ENCODE measurements at places on chromosomes 12 and 14.

DNA sequence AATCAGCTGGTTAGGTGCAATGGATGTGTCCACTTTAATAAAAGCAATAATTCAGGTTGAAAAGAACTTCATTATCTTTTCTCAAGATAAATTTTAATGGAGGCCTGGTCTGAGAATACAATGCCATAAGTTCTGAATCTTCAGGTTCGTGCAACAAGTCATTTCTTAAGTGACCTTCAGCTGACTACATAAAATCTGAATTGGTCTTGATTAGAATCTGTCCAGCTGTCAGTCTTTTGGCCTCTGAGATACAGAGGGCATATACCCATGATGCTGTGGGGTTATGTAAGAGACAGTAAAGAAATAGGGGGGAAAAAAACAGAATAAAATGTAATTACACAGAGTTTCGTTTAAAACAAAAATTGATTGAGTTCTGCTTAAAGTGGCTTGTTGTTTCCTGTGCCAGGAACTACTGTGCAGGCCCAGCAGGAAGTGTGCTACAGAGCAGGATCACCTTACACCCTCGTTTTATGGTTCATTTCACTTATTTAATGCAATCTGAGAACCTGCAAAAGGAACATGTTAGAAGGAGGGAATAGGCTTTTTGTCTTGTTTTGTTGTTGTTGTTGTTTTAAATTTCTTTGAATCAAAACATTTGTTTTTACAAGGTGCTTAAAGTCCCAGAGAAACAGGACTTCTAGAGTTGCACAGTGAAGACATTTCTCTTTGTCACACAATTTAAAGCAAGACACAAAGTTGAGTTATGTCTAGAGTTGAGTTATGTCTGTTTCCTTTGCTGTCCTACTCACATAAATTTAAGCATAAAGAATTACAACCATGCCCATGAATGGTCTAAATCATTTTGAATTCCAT, 64.2 kb downstream of the LGR5 start:
- DNase-seq: no peak

DNA sequence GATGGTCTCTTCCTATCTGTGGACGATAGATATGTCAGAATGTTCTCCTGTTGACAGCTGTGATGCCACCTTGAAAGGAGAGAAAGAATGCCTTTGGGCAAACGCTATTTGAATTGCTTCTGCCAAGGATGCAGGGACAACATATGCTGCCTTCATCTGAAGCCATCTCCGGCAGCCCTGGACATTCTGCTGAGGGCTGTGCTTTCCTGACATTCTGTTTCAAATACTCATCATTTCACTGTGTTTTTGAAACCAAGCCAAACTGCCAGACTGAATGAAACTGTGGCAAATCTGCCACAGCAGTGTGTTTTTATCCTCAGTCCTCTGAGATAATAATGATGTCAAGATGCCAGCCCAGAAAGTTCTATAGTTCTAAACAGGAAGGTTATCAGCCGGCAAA, 85.8 kb upstream of the BCAT1 start:
- no peak for DNase-seq

DNA sequence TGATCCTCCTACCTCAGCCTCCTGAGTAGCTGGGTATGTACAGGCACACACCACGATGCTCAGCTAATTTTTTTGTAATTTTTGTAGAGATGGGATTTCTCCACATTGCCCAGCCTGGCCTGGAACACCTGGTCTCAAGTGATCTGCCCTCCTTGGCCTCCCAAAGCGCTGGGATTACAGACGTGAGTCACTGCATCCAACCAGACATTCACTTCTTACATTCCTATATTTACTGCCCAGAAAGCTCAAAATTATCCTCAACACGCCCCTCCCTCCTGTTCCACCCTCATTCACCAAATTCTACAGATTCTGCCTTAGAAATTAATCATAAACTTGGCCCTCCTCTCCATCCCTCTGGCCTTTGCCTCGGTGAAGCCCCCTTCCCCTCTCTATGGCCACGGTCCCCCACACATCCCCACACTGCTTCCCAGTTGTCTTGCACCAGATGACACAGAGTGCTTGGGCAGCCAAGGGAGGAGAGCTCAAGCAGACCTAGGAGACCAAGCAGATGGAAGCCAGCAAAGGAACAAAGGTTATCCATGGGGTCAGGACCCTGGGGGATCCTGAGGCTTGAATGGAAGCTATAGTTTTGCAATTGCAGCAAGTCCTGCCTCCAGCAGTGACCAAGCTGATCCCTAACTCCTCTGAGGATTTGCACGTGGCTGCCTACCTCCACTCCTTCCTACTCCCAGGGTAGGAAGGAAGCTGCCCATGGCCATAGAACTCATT, 213.2 kb upstream of the FOXN3 start:
- DNase-seq: no peak

GRCh38 chr12:122951406-122951805, 14.9 kb downstream of the ABCB9 start:
- no peak for DNase-seq

- DNase-seq: no peak
Measured at GRCh38 chr12:109476807-109477184, 304 bp downstream of the KCTD10 start.

- no peak for DNase-seq
Measured at GRCh38 chr14:54662491-54663133, 95.7 kb downstream of the SAMD4A start.

GRCh38 chr14:59905188-59905587, 14.8 kb upstream of the LRRC9 start:
- DNase-seq: no peak

DNA sequence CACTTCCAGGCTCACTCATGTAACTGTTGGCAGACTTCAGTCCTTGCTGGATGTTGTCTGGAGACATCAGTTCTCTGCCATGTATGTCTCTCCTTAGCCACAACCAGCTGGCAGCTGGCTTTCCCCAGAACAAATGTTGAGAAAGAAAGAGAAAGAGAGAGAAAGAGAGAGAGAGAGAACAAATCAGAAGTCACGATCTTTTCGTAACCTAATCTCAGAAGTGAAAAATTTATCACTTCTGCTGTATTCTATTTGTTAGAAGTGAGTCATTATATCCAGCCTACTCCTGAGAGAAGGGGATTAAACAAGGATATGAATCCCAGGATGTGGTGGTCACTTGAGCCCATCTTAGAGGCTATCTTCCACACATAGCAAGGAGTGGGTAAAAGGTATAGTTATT, 101.2 kb downstream of the BTG1 start:
- DNase-seq: peak; percentile 29

DNA sequence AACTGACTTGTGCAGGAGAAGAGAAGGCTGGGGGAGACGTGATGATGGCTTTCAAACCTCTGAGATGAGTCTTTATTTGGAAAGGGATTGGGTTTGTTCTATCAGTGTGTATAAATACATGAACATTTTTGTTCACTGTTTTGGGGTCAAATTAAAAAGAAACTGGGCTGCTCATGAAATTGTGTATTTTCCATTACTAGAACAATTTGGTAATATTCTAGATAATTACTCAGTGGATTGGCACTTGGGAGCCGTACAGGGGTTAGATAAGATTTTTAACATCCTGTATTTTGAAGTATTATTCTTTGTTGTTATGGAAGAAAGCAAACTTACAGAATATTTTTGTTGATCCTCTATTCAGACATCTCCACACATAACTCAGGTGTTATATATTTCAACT, 340.6 kb downstream of the PRKD1 start:
- no peak for DNase-seq

- no peak for DNase-seq
Measured at GRCh38 chr14:30440961-30441360, 118.0 kb upstream of the G2E3 start.

GRCh38 chr12:34208331-34209258, 186.3 kb downstream of the ALG10 start:
- no peak for DNase-seq

DNA sequence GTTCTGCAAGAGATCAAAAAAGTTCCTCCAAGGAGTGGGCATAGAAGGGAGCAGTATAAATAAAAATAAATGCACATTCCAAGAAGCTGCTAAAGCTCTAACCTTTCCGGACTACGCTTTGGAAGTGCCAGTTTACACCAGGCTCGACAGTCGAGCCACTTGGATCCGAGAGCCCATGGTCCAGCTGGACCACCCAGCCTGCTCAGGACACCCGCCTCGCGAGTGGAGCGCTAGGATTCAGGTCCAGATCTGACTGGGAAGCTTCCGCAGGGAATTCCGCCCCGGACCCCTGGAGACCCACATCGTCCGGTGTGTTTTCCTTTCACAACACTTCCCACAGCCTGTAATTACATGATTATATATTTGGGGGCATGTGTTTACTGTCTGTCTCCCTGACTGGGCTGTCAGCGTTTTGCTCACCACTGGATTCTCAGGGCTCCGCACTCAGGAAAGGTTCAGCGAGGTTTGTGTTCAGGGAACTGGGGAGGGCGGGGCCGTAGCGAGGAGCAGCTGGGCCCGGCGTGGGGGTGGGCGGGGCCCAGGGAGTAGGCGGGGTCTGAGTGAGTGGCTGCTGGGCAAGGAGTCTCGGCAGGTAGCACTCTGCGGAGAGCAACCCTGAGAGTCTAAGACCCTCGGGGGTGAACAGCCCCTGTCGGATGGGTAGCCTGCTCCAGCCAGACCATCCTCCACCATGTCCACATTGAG, 52.3 kb upstream of the TMEM263 start:
- DNase-seq: no peak

GRCh38 chr14:93967637-93968250, 8.6 kb downstream of the ASB2 start:
- peak; percentile 96 for DNase-seq

- DNase-seq: peak; percentile 79
Measured at GRCh38 chr12:65259501-65259900, 19.0 kb upstream of the MSRB3 start.

Data from MV-4-11 (cell line).